ENCODE measurements at places on chromosomes 1 and 21.

DNA sequence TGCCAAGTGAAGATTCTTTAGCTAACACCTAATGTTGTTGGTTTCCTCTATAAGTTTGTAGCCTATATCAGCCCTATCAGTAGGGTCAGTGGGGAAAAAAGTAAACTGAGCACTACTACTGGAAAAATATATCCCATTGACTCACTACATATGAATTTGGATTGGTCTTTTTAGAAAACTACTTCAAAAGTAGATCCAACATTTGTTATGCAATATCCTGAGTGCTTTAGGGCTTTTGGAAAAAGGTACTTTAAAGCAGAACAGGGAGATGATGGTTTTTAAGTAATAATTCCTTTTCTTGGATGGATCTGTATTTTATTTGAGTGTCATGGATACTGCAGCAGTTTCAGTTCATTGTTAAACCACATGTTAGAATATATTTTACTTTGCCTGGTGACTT lies 7.1 kb downstream of the C1orf21 start:
- no peak for DNase-seq

- no peak for DNase-seq
Measured at GRCh38 chr1:248813546-248813945, 12.2 kb downstream of the SH3BP5L start.

- DNase-seq: no peak
Measured at GRCh38 chr1:237670302-237670701, 220.4 kb downstream of the ZP4 start.

GRCh38 chr1:11479375-11479979 lies 522 bp downstream of the DISP3 start:
- no peak for DNase-seq

DNA sequence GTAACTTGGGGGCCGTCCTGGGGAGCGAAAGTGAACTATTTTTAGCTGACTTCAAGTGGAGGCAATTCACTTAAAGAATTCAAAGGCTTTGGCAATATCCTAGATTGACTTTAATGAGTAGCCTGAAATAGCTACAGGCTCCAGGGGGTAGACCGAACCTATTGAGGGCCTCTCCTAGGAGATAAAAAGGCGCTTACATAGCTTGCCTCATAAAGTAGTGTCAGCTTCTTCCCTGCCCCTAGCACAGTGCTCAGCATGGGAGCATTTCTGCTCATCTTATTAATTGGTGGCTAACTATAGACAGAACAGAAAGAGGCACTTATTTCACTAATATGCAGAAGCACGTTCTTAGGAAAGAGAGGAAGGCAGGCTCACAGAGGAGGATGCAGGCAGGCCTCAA lies 12.3 kb upstream of the CTNNBIP1 start:
- DNase-seq: no peak

DNA sequence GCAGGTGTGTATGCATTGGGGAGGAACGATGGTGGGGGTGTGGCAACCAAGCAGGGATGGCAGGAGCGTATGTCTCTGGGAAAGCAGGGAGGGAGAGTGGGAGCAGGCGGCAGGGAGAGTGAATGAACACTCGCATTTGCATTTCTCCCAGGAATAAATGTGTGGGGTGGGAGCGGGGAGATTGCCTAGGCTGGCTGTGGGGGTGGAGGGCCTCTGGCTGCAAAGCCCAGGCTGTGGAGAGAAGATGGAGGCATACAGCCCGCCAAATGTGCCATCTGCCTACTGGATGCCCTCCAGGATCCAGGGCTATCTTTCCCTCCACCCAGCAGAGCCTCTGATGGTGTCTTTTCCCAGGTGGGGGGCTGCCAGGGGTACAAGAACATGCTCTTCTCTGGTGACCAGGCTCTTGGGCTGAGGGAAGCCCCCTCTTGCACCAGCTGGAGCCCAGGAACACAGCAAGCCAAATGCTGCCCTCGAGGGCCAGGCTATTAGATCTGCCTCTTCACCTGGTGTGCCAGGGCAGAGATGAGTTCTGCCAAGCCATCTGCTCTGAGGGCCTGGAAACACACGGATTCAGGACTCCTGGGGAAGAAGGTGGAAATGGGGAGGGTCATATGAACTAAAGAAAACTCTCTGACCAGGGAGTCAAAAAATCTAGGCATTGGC lies 1.7 kb upstream of the OPTC start:
- DNase-seq: no peak

GRCh38 chr1:247064304-247064703 lies 14.3 kb downstream of the ZNF670 start:
- no peak for DNase-seq

DNA sequence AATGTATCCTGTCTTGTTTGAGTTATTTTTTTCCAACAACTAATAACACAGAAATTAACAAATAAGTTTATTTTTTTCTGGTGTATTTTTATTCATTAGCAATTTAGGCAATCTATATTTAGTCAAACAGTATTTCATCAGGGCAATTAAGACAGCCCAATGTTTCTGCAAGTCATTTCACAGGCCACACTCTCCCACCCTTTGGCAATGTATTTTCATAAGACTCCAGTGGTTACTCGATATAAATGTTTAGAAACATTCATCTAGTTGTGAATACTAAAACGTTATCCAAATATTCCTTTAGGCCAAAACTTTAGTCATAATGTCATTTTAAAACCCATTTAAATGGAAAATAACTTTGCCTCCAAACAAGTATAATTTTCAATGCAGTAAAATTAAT lies 142.1 kb downstream of the KCNT2 start:
- no peak for DNase-seq

DNA sequence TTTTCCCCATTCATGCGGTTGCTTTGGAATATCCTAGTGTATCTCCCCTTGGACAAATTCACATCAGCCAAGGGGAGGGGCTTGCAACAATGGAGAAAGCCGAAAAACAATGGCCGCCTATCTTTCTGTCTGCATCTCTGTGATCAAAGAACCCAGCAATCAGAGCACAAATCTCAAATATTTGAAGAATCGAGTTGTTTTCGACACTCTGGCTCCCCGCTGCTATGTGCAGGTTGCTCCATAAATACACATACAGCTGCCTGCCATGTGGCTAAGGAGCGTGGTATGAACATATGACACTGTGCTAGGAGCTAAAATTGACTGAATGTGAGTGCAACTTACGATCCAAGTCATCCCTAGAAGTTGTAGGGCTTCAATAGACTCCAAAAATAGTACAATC lies 8.5 kb downstream of the CFHR4 start:
- DNase-seq: no peak

DNA sequence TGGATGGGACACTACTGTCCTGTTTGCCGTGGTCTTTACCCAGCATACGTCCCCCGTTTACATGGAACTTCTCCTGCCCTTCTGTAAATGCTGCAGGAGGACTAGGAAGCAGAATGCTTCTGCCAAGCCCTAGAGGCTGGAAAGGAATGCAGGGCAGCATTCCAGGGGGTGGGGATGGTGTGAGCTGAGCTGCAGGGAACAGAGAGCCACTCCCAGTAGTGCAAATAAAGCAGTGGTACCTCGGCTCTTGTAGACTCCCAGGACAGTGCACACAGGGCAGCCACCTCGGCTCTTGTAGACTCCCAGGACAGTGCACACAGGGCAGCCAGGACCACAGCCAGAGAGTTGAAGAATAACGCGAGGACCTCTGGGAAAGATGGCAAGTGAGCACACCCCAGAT lies 35.4 kb downstream of the PTPRU start:
- no peak for DNase-seq

GRCh38 chr1:21299780-21300395 lies 9.6 kb upstream of the ECE1 start:
- peak; percentile 35 for DNase-seq

DNA sequence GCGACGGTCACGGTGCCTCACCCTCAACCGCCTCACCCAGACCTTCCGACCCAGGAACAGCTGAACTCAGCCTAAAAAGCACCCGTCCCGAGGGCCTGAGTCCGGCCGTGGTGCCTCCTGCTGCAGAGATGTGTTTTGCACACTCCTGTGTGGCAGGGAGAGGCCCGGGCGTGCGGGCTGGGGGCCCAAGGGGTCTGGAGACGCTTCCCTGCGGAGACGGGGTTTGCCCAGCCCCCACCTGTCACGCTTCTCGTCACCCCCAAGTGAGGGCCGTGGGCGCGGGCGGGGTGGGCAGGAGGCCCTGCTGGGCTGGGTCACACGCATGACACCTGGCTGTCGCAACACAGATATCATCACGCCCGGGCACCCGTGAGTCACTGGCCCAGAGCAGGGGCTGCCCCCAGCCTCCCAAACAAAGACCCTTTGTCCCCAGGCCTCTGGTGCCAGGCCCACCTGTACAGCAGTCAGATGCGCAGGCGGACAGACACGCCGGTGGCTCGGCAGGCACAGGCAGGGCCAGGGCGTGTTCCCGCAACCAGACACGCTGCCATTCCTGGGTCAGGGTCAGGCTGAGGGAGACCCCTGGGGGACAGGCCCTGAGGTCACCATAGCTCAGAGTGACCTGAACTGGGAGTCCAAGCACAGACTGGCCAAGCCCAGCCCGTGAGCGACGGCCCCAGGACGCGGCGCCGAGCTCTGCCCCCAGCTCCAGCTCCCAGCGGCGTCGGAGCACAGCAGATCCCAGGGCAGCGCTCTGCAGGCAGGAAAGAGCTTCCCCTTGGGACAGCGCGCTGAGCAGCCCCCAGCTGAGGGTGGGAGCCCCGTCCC lies 6.1 kb downstream of the B3GALT6 start:
- DNase-seq: no peak

GRCh38 chr1:162292422-162292849 lies 84.2 kb downstream of the SPATA46 start:
- DNase-seq: no peak

- no peak for DNase-seq
Measured at GRCh38 chr1:225713281-225713680, 60.4 kb upstream of the ENAH start.

DNA sequence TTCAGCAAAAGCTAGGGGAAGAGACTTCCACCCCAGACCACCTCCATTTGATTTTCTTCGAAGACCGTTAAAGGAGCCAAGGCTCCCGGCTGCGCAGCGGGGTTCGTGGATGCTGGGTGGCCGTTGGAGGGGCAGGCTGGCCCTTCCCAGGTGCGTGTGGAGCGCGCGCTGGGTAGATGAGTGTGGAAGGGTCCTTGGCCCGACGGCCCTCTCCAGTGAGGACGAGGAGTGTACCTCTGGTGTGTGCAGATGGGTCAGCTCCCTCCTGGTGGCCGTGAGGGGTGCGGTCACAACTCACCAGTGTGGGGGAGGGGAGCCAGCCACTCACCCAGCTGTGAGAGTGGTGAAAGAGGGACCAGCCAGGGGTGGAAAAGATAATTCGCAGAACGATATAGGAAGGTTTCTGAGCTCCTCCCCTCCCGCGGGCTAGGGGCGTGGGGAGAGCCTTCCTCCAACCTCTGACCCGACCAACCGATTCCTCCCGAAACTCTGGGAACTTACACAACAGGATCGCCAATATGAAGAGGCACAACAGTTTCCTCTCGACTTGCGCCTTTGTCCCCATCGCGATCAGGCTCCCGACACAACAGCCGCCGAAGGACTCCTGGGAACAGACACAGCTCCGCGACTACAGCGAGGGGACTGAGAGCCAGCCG lies at the start of gene F11R:
TSS of gene F11R (minus strand) at position 644 of the 656 bp plus-strand sequence. CDS start at position 565, 79 bp downstream.
- DNase-seq: peak; percentile 47

DNA sequence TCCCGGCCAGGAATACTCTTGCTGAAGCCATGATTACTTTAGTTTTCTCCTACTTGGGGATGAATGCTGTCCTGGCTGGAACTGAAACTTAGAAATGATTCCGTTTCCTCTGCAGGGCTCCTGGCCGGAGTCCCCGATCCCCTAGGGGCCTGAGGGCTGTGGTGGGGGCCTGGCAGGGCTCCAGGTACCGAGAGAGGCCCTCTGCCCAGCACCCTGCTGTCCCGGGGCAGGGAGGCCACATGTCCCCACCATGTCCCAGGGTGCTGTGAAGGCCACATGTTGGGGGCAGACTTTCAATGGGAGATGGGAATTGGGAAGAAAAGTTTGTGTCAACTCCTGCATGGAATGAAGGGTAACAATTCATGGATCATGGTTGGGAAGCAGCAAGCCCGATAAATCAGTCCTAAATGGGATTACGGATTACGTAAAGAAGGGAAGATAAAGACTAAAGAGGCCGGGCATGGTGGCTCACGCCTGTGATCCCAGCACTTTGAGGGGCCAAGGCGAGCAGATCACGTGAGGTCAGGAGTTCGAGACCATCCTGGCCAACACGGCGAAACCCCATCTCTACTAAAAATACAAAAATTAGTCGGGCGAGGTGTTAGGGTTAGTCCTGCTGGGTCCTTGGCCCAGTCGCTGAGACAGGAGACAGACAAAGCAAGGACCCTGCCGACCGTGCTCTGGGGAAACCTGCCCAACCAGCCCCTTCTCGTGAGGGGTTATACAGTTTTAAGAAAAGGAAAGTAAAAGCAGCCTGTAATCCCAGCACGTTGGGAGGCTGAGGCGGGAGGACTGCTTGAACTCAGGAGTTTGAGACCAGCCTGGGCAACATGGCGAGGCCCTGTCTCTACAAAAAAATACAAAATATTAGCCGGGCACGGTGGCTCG lies 37.6 kb downstream of the MORN1 start:
- DNase-seq: no peak

DNA sequence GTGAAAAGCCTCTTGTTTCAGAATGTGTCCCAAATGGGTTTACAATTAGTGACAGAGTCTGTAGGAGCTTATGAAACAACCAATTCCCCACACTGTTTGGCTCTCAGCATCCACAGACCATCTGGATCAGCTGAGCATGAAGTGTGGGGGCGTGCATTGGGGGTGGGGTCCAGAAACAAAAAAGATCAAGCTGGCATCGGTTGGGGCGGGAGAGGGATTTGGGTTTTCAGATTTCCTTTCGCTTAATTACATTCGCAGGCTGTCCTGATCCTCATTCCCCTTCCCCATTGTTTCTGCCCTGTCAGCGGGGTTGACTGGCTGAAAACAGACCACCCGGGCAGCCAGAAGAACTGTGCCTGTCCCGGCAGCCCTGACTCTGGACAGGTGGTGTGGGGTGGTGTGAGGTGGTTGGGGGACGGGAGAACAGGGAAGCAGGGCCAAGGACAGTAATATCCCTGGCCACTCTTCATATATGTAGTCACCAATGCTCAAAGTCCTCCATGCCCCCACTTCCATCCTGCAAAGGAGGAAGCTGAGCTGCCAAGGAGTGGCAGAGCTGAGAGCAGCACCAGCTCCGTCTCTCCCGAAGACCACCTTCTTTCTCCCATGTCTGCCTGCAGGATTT lies 92.0 kb downstream of the IER5 start:
- peak; percentile 3 for DNase-seq

GRCh38 chr1:2526824-2527555 lies 594 bp upstream of the PANK4 start:
- peak; percentile 75 for DNase-seq
